ENCODE measurements at places on chromosomes 6 and 20.

DNA sequence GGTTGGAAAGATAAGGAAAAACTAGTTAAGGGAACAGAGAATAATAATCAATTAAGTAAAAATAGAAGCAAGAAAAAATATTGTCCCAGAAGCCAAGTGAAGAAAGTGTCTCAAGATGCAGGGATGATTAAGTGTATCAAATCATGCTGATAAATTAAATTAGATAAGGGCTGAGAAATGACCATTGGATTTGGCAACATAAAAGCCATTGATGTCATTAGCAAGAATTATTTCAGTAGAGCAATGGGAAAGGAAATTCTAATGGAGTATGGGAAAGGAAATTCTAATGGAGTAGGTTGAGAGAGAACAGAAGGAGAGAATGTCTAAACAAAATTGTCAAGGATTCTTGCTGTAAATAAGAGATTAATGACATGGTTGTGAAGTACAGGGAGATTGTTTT, 146.8 kb downstream of the TFAP2B start:
- no peak for DNase-seq

GRCh38 chr6:94270091-94270948, 851.0 kb upstream of the EPHA7 start:
- DNase-seq: no peak

DNA sequence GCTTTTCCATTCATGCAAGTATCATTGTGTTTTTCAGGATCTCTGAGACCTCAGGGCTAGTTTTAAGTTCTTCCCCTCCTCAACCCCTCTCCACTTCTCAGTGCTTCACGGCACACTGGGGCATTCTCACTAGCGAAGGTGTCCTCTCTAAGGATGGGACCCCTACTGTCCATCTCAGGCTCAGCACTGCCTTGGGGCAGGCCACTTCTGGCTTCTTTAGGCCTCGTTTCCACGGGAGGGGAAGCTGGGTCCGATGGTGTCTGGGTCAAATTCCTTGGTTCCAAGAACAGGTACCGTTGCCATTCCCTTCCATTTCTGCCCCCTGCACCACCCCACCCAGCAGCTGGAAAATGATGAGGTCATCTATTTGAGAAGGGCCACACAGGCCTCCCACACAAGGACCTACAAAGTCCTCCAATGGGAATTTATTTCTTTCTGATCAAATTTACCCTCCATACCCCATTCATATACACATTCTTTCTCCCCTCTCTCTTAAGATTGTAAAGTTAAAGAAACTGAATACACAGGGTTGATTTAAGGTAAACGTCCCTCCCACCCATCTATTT, 17.2 kb downstream of the GNAS start:
- DNase-seq: no peak

DNA sequence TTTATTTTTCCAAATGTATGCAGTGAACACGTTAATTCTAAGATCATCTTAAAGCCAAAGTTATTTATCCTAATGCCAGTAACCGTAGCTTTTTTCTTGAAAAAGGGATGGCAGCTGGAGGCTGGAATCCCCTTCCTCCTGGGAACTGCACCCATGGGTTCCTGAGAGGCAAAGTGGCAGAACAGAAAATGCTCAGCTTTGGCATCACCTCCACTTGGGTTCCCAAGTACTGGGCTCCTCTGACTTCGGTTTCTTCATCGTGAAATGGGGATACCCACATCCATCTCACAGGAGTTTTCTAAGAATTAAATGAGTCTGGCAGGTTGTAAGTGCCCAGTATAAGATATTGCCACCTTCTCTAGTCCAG, 6.2 kb upstream of the DDX43 start:
- no peak for DNase-seq

DNA sequence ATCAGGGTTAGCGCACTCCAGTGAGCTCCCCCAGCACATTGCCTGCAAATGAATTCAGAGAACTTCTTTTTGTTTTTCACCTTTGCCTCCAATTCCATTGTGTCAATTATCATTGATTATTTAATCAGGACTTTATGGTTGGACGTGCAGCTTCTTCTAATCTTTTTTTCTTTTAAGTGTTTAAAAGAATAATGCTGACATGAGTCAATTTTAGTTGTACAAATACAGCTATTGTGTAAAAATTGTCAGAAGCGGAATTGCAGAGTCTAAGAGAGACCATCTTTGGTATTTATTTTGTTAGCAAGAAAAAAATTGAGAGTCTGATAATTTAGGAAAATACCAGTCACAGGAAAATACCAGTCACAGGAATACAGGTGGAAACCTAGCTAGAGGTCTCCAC, 5.5 kb downstream of the ABT1 start:
- DNase-seq: no peak

DNA sequence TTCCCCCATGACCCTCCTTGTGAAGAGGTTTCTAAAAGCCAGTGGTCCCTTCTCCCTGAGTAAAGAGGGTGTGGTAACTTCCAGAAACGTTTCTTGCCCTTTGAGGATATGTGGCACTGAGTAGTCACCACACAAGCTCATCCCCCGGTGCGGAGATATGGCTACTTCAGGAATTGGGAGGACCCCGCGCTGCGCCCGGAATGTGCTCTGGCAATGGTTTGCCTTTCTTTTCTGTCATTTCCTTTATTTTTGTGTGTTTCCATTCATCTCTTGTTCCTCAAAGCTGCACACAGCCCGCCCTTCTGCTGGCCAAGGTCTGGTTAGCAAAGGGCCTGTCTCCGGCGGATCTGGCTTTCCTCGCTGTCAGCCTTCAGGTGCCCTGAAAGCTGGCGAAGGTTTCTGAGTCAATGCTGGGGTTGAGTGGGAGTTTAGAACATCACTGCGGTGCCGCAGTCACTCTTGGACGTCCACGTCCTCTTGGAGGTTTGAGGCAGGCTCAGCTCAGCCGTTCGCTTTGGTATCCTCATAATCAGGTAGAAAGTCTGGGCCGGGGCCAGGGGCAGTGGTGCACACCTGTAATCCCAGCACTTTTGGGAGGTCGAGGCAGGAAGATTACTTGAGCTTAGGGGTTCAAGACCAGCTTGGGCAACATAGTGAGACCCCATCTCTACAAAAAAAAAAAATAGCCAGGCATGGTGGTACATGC, 67.2 kb downstream of the TCP11 start:
- DNase-seq: no peak

- no peak for DNase-seq
These were observed 135.1 kb upstream of the ENPP5 start for GRCh38 chr6:46305833-46306232.

DNA sequence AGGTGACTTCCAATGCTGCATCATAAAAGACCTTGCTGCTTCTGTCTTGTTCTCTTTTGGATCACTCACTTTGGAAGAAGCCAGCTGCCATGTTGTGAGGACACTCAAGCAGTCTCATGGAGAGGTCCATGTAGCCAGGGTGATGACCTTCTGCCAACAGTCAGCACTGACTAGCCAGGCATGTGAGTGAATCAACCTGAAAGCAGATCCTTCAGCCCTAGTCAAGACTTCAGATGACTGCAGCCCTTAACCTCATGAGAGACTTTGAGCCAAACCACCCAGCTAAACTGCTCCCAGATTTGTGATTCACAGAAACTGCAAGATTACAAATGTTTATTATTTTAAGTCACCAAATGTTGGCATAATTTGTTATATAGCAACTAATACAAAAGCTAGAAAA, 86.0 kb upstream of the IYD start:
- no peak for DNase-seq

DNA sequence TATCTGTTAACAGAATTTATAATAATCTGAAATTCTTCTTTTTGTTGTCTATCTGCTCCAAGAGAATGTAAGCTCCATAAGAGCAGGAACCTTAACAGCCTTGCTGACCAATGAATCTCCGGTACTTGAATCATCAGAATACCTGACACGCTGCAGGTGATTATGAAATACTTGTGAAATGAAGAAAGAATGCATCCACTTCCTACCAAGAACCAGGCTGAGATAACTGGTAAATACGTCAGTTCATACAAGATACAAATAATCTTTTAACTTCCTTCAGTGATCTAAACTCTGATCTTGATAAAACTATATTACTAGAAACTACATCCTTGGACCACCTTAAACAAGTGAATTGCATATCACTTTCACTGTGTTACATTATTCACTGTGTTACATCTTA, 116.2 kb downstream of the MAP3K5 start:
- DNase-seq: no peak

- peak; percentile 38 for DNase-seq
These were observed 144.6 kb upstream of the TMEM170B start for GRCh38 chr6:11392778-11393507.

DNA sequence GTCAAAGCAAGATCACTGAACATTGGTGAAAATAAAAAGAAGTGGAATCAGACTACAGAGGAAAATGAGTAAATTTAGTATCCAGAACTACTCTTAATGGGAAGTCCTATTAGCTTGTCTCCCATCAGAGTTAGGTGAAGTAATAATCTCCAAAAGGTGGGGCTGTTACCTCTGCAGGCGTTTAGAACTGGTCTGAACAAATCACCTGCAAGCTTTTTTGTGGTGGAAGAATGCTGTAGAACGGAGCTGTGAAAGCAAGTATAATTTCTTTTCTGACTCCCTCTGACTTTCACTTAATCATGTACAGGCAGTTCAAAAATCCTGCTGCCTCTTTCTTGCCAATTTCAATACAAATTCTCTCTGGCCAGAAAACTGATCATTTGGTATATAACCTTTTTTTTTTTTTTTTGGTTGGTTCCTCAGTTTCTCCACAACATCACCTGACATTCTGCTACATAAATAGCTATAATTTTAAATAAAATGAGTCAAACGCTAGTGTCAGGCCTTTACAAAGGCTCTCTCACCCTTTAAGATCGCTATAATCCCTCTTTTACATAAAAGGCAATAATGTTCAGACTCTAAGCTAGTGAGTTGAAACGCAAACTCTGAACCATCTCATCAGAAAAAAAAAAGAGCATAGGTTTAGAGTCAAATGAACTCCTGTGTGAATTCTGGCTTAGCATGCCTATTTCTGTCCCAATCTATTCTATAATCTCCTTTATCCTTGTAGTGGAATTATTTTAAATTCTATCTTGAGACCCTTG, 38.8 kb downstream of the CITED2 start:
- no peak for DNase-seq

DNA sequence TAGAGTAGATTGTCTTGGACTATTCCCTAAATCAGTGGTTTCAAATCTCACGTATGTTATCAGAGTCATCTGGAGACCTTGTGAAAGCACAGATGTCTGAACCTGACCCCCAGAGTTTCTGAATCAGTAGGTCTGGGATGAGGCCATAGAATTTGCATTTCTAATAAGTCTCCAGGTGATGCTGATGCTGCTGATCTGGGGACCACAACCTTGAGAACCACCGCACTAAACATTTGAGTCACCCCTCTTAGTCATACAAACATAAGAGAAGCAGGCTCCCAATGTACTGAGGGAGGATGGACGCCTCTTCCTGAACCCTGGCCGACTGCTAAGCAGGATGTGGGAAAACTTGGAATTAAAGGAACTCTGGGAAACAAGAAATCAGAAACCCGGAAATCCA, 187.8 kb upstream of the PRDM1 start:
- no peak for DNase-seq

- no peak for DNase-seq
These were observed 24.7 kb downstream of the COX4I2 start for GRCh38 chr20:31662372-31662854.

DNA sequence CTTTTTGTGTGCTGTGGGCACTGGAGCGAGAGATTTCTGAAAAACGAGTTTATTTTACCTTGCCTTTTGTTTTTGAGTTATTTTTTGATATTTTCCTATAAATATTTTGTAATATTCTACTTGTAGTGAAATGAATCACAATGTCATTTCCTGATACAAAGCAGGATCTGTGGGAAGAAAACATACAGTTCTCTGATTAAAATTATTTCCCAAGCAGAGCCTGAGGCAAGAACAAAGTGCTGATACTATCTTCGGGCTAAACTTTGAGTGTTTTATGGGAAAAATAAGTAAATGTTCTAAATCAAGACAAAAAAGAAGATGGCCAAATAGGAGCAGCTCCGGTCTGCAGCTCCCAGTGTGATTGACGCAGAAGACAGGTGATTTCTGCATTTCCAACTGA, 33.7 kb upstream of the ELOVL5 start:
- DNase-seq: no peak

- DNase-seq: no peak
These were observed 111.9 kb downstream of the TBX18 start for GRCh38 chr6:84652356-84653026.

DNA sequence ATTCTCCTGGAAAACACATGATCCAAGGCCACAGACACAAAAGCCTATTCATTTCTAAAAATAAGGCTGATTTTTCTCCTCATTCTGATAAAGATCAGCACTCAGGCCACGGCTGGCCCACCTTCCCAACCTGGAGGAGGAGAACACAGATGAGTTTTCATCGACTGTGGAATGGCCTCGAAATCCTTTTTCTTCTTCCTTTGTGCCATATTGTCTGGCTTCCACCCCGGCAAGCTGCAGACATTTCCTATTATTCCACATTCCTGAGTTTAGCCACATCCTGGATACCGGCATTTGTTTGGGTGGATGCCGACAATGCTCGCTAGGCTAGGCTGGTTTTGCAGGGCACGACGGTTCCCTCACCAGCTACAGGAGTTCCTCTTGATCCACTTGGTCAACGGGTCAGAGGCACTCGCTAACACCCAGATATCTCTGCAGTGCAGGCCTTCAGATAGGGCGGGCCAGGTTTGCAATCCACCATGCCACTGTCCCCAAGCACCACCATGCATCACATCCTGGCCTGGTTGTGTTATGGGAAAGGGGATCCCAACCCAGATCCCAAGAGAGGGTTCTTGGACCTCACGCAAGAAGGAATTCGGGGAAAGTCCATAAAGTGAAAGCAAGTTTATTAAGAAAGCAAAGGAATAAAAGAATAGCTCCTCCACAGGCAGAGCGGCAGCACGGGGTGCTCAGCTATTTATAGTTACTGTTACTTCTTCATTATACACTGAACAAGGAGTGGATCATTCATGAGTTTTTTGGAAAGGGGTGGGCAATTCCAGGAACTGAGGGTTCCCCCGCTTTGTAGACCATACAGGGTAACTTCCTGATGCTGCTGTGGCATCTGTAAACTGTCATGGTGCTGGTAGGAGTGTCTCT, 4.2 kb upstream of the CTSZ start:
- DNase-seq: no peak

- no peak for DNase-seq
These were observed 35.3 kb downstream of the HIVEP2 start for GRCh38 chr6:142909686-142910085.

GRCh38 chr20:10344953-10345352, 89.1 kb downstream of the MKKS start:
- no peak for DNase-seq

Measured in uterus (tissue), 4 donors.